Karpas-422 (cell line): ENCODE measurements at places on chromosomes 13 and 19.

DNA sequence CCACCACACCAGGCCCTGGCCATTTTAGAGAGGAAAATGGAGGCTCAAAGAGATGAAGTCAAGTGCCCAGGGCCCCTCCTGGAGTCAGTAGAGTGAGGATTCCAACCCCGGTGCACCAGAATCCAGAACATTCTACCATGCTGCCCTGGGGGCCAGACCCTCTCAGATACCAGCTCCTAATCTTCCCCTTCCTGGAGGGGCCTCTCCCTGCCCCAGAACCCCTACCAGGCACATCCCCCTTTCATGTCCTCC is 11.1 kb downstream of the CAPN12 start:
- no peak for DNase-seq

DNA sequence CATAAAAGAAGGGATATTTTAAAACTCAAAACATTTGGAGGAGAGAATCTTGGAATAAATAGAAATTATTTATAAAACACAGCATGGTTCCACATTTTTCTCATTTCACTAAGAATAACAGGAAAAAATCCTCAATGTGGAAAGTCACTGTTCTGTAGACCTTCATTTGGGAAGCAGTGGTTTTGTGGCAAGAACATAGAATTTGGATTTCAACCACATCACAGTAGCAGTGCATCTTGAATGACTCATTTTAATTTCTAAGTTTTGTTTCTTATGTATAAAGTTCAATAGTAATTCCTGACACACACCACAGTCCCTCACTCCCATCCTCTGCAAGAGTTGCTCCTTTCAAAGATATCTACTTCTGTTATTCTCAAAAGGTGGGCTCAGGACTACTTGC is 264.0 kb downstream of the ENOX1 start:
- no peak for DNase-seq

DNA sequence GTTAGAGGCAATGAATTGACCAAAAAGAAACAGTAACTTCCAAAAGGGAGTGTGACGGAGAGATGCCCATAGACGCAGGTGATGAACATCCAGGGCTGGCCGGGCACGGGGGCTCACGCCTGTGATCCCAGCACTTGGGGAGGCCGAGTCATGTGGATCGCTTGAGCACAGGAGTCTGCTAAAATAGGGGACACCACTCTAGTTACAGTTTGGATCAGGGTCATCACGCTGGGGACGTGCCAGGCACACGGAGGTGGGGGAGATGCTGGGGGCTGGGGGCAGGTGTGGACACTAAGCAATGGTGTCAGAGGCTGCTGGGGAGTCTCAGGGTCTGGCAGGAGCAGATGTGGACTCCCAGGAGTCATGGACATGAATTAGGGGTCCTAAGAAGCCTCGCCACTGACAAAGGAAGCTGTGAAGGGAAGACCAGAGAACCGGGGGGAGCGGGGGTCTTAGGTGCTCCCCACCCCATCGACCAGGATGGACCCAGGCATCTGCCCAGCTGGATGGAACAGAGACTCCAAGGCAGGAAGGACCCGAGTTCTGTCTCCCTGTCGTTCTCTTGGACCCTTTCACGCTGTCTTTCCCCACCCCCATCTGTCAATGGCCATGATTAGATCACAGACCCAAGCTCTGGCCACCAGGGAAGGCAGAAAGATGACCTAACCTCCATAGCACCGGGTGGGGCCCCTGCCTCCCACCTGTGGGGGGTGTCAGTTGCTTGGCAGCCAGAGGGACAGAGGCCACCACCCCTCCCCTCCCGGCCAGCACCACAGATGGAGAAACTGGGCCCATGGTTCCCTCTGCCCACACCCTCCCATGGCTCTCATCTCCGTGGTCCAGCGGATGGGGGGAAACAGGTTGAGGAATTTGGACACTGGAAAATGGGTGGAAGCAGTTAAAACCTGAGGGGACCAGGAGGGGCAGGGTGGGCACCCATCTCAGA is 19.6 kb downstream of the CCDC8 start:
- DNase-seq, result no peak

GRCh38 chr19:1794424-1795172 is 17.5 kb downstream of the ATP8B3 start:
- no peak for DNase-seq

GRCh38 chr19:50922317-50922853 is 11.2 kb upstream of the KLK4 start:
- peak; percentile 96 for DNase-seq

DNA sequence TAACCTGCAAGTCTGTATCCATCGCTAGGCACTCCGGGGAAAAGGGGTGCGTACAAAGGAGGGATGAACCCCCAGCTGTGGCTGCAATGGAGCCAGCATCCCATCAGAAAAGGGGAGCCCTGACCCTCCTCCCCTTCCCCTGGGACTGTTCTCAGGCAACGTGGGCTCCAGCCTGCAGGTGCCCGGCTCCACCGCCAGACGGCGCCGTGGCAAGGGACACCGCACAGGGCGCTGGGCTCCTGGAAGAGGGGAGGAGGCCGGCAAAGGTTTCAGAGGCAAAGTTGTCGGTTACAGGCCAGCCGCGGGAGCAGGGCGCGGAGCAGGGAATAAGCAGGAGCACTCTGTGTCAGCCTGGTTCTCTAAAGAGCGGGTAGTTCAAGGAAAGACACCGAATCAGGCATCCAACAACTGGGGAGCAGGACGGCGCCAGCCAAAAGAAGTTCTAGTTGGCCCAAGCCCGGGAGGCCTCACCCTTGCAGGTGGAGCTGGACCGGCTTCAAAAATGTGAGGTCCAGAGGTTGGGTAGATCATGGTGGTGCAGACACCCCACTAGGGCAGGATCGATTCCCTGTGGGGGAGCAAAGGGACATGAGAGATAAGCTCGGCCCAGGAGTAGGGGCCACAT is 53.0 kb upstream of the ATP12A start:
- peak; percentile 83 for DNase-seq

DNA sequence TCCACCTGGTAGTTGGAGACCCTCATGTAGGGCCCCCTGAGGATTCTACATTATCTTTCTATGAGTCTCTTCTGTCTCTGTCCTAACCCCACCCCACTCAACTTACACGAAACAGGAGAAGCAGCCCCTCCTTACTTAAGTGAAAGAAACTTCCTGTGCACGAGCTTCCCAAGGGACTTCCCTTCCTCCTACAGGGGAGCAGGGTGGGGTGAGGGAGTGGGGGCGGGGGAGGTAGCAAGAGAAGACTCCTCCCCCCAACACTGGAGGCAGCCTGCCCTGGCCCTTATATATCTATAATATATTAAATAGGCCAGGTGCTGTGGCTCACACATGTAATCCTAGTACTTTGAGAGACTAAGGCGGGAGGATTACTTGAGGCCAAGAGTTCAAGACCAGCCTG is 5.5 kb upstream of the PDE4C start:
- peak; percentile 78 for DNase-seq

DNA sequence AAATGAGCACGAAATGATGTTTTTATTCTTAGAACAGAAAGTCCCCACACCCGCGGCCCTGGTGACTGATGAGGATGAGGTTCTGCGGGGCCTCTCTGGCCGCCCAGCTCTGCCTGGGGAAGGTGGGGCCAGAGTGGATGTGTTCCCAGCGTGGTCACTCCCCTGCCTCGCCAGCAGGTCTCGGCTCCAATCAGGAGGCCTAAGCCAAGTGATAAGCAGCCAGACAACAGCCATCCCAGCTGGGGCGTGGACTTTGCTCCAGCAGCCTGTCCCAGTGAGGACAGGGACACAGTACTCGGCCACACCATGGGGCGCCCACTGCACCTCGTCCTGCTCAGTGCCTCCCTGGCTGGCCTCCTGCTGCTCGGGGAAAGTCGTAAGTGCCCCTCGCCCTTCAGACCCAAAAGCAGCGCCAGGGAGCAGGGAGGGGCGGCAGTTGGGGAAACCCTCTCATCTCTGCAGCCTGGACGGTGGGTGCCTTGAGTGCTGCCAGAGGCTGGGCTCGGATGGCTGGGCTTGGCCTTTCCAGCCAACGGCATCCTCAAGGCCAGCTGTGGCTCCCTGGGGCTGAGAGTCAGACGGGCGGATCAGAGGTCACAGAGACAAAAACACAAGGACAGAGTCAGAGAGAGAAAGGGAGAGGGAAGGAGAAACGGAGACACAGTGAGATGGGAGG is at the start of gene F10:
Gene F10 (plus strand): TSS at position 250 of the 676 bp plus-strand sequence. CDS start 57 bp downstream, at position 307.
- DNase-seq, result no peak

- DNase-seq, result peak; percentile 59
These were observed 7.5 kb downstream of the KLF16 start for GRCh38 chr19:1855828-1856255.

DNA sequence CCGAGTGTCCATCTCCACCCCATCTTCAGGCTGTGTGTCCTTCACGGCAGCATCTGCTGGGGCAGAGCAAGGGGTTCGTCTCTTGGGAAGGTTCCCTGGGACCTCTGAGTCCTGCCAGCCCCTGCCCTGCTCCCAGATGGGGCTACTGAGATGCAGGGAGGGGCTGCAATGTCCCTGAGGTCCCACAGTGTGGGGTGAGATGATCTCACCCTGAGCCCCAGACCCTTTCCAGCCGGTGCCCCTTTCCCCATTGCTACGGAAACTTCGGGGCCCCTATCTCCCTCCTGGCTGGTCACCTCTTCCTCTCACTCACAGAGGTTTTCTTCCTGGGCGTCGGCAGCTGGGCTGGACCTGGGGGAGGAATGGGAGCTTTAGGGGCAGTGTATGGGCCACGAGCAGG is 5.0 kb downstream of the LILRB2 start:
- DNase-seq, result no peak

DNA sequence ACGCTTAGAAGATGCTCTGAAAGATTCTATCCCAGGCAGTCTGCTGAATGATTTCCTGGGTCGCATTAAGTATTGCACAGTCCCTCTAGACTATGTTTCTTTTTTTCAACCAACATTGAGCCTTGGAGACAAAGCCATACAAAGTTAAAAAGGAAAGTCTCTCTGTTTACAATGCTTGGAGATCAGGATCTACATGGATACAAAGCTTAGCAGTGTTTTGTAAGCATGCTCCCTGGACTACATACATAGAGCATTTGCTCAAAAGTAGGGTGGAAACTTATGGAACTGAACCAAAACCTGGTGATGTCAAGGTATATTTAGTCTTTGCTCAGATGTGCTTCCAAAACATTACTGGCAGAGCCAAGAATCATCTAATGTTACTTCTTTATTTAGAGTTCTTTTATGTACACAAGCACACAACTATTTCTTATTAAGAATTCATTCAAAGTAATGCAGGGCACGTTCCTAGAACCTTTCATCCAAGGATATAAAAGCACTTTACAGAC is 241.2 kb downstream of the ABCC4 start:
- DNase-seq, result no peak

DNA sequence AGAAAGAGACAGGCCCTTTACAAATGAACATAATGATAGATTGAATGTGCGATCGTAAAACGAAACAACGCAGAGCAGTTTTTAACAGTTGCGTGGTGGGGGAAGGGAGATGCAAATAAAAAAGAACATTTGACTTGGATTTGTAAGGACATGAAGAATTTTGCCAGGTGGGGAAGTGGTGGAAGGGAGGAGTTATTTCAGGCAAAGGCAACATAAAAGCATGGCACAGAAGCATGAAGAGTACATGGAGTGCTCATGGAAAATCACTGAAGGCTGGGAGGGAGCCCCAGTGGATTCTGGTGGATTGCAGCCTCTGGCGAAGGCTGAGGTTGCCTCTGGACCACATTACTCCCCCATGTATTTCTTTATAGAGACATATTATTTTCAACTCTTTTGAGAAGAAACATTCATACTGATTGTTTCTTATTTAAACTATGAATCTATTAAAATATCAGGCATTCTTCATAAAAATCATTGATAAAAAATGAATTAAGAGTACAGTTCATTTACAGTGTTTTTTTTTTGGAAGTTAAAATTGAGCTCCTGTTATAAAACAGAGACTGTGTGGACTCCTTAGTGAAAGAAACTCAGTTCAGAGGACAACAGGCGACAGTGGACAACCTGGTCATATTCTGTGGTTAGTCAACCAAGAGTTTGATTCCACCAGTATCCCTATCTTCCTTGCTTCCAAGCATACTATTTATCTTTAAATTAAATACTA is 57.5 kb downstream of the STARD13 start:
- DNase-seq, result no peak

- DNase-seq, result peak; percentile 49
These were observed 207.0 kb upstream of the ZNF507 start for GRCh38 chr19:32138416-32138815.

DNA sequence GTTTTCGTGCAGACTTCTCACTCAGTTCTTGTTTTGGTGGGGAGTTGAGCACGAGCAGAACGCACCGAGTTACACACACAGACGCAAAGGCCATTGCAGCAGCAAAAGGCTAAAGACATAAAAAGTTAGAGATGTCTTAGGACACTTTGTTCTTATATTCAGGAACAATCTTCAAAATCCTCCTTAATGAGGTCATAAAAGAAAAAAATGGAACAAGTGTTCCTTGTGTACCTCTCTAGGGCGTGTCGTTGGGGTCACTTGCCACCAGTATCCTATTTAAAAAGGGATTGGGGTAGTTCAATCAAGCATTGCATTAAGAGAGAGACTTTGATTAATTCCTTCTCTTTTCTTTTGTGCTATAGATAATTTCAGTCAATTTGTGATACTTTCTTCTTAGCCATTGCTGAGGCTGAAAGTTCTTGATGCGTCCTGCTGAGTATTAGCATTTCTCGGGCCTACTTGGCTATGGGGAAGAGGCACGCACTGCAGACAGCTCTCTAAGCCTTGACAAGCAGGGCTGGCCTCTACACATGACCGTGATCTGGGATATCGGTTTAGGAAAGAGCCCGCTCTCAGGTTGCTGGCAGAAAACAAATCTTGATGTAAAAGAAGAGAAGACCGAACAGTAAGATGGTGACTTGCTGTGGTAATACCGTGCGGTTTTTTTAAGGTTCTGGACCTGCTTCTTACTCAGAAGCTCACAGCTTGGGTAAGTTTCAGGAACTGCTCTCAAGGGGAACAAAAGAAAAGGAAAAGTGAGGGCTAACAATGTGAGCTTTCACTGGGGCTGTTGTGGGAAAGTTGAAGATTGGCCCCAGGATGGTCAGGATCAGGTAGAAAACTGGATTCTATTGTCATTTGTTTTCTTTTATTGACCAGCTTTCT is 223.6 kb downstream of the TM9SF2 start:
- DNase-seq, result no peak

- DNase-seq, result no peak
These were observed 895.8 kb downstream of the SLITRK6 start for GRCh38 chr13:84903391-84903790.

DNA sequence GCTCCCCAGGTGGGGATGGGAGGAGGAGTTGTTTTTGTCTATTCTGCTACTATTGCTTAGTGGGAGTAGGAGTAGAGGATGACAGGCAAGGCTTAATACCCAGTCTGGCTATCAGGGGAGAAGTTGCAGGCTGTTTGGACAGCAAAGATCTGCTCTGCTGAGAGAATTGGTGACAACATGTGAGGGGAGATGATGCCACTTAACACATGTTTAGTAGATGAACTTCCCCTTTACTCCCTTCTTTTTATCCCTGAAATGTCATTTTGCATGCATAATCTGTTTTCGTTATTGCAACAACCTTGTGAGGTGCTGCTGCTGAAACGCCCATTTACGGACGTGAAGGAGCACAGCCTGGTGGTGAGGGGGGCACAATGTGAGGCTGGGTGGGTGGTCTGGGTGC is 3.0 kb upstream of the CYP4F12 start:
- DNase-seq, result no peak
